ENCODE measurements at places on chromosomes 11 and 22.

- no peak for DNase-seq
Measured at GRCh38 chr22:46040471-46041465, 63.8 kb upstream of the WNT7B start.

- DNase-seq = no peak
Measured at GRCh38 chr22:26134654-26135330, 34.5 kb upstream of the SEZ6L start.

DNA sequence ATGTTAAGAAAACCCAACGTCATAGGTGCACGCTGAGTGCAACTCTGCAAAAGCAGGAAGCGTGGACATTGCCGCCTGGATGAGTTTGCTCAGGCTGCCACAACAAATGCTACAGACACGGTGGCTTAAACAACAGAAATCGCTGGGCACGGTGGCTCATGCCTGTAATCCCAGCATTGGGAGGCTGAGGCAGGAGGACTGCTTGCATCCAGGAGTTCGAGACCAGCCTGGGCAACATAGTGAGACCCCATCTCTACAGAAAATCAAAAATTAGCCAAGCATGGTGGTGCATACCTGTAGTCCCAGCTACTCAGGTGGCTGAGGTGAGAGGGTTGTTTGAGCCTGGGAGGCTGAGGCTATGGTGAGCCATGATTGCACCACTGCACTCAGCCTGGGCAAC is 13.4 kb upstream of the PGA3 start:
- no peak for DNase-seq

GRCh38 chr11:32259641-32260081 is 168.8 kb downstream of the RCN1 start:
- no peak for DNase-seq

GRCh38 chr22:26043031-26043430 is 126.2 kb upstream of the SEZ6L start:
- DNase-seq = no peak

- no peak for DNase-seq
Measured at GRCh38 chr11:91296629-91297028, 928.0 kb upstream of the FAT3 start.

- DNase-seq = no peak
Measured at GRCh38 chr22:18112440-18112839, 1.8 kb downstream of the TUBA8 start.

DNA sequence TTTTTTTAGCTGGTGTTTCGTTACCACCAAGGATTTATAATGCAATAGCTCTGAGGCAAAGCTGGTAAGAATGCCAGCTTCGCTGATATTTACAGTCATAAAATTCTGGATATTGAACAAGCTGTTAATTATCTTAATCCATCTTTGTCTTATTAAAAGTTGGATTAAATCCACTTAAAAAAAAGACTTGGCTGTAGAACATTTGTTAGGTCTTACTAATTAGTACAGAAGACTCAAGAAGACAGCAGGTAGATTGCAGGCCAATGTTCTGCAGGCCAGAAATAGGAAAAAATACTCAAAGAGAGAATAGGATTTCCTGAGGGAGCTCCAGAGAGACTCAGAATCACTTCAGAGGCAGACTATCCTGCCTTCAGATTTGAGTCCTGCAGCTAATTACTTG is 7.5 kb downstream of the ROBO4 start:
- DNase-seq = no peak

- DNase-seq = no peak
Measured at GRCh38 chr11:119266517-119267255, 50.2 kb downstream of the MCAM start.

DNA sequence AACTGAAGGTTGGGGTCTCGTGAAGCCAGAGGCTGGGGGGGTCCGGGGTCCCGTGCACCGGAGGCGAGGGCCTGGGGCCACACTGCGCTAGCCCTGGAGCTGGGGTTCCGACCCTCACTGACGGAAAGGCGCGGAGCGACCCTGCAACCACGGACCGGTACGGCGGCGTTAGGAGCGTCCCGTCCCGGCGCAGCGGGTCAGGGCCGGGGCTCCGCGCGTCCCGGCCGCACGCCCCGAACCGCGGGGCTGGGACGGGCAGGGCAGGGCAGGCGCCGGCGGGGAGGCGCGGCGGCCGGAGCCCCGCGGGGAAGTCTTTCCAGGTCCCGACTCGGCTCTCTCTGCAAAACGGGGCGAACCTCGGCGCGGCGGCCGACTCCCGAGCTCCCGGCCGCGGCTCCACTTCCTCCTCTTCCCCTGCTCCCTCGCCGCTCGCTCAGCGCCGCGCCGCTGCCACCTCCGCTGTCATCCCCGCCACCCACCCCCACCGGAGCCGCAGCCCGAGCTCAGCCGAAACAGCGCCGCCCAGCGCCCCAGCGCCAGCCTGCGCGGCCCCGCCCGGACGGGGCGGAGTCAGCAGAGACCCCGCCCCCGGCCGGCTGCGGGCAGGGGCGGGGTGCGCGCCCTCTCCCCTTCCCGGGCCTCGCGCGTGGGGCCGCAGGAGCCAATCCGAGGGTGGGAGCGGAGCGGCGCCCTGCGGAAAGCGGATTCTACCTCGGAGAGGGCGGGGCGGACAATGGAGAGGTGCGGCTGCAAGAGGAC is at the start of gene GDPD5:
Gene GDPD5 (minus strand): TSS at position 509 of the 759 bp plus-strand sequence. CDS start 48,206 bp downstream, outside the sequence.
- peak; percentile 29 for DNase-seq

DNA sequence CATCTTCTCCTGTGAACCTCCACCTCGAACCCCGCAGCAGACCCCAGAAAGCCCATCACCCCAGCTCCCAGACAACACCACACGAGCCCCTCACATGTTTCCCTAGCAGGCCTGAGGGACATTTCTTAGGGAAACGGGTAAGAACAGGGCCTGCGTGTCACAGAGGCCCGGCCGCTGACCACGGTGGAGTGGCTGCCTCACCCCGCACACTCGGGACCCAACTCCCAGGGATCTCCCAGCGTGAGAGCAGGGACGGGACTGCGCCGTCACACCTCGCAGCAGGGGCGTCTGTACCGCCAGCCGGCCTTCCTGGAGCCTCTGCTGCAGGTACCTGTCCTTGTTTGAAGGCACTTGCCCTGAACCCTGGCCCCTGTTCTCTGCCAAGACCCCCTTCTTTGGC is 10.2 kb downstream of the ATP5MGL start:
- no peak for DNase-seq
